ENCODE measurements at places on chromosomes 7 and 10.

DNA sequence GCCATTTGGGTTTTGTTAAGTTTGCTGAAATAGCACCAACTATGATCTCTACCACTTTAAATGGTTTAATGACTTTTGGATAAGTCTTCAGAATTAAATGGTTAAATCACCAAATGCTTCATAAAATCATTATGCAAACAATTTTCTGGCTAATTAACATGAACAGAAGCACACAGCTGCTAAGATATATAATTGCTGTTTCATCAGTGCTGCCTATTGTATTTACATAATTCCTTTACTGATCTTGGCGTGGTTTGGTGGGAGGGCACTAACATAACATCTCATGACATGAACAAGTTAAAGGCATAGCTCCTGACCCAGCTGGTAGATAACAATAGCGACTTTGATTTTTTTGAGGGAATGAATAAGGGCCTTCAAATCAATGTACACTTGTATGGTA is 94.1 kb downstream of the FZD1 start:
- DNase-seq: no peak

DNA sequence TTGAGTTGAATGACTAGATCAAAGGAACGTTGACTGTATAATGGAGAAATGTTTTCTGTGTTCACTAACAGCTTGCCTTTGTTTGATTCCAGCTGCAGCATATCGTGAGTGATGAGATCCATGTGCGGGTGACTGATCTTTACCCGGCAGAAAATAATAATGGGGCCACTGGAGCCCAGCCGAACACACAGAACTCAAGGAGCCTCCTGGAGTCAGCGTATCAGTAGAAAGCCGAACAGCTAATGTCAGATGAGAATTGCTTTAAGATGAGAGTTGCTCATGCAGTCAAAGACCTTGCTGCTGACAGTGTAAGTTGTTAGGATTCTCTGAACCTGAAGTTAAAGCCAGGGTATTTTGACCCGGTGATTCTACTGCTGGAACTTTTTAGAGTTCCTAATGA is 34.3 kb upstream of the MTPAP start:
- DNase-seq: no peak

DNA sequence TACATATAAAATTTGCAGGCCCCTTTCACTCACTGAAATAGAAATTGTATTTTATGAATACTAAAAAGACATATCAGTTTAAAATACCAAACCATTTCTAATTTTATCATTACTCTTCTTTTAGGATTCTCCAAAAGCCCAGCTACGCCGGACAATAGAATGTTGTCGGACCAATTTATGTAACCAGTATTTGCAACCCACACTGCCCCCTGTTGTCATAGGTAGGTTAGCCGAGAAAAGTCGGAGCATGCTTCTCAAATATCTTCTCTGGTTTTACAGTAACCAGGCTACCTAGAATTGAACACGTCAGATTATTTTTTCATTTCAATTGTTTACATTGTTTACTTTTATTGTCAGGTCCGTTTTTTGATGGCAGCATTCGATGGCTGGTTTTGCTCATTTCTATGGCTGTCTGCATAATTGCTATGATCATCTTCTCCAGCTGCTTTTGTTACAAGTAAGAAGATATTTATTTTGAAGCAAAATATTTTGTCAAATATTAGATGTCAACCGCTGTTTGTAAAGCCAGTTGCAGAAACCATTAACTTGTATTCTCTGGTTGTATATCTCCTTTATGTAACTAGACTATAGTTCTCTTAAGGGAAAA is 57.6 kb downstream of the MMRN2 start:
- DNase-seq: no peak

DNA sequence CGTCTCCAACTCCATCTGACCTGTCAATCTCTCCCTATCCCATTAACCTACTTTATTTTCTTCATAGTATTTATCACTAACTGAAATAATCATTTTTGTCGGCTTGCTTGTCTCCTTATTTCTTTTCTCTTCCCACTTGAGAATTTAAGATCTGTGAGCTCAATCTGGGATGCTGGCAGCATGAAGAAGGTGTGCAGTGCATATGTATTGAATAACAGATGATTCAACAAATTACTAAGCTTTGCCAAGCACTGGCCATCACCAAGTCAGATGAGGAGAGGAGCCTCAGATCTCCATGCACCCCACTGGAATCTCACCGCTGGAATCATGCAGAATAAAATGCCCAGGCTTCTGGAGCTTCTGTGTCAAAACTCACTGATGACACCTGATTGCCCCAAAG is 47.6 kb upstream of the PPP1R3C start:
- DNase-seq: no peak

DNA sequence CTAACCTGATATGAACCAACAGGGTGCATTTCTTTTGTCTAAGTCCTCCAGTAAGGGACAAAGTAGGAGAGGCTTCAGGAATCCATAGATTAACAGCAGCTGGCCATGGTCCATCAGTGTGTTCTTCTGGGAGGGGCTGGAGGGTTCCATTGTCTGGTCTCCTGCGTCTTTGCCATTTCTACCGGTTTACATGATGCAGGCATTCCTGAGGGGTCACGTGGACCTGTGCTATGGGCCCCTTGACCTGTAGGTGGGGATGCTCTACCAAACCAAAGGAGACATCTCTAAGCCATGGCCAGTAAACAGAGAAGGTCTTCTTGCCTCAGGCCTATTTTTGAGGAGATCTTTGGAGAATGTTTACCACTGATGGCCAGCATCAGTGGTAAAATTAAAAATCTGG is 28.7 kb upstream of the HABP2 start:
- peak; percentile 37 for DNase-seq

- DNase-seq: no peak
These were observed 107.0 kb upstream of the PARD3 start for GRCh38 chr10:34922138-34922537.

- no peak for DNase-seq
These were observed 30.4 kb downstream of the PRPF18 start for GRCh38 chr10:13617116-13617515.

- DNase-seq: no peak
These were observed 442 bp downstream of the ANKRD2 start for GRCh38 chr10:97573021-97573420.

- no peak for DNase-seq
These were observed 47.6 kb upstream of the TMEM72 start for GRCh38 chr10:44863344-44864047.

DNA sequence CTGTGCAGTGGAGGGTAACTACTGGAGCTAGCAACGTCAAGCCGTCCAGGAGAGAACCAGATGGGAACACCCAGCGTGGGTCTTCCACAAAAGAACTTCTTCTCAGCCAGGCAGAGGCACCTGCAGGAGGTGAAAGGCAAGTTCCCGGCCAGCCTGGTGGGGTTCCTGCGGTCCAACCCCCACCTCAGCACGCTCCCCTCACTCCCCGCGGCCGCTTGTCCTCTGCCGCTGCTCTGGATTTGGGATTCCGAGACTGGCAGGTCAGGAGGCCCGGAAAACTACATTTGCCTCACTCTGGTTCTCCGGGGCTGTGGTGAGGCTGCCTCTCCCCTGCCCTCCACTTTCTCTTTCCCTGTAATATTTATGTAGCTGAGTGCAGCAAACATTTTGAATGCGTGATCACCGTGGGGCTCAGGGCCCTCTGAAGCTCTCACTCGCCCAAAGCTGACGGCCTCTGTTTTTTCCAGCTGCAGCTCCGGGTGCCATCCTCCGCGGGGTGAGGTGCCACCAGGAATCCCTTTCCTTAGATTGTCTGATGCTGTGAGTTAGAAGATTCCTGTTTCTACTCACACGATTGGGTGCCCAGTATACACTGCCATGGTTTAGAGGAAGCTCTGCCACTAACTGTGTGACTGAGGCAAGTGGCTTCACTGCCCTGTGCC is 366.9 kb downstream of the DNAJB6 start:
- DNase-seq: peak; percentile 47

- no peak for DNase-seq
These were observed 54.7 kb downstream of the EMX2 start for GRCh38 chr10:117597216-117597615.

GRCh38 chr10:129770286-129770685 is 193.8 kb downstream of the EBF3 start:
- DNase-seq: no peak

DNA sequence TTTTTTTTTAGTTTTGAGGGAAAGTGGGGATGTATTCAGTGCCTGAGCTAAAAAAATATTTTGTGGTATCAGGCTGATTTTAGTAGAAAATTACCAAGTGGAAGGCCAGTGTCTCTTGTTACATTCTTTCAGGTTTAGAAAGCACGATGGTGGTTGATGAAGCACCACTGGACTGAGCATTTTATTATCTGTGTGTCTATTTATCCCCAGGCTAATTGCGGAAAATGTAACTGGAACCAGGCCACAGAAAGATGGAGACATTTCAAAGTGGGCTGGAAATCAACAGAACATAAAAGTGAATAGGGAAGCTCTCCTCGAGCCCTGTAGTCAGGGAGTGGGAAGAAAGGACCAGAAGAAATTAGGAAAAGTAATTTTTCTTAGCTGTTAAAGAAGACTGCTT is 261.0 kb downstream of the STK31 start:
- no peak for DNase-seq

- peak; percentile 58 for DNase-seq
These were observed 30.4 kb upstream of the RET start for GRCh38 chr10:43046288-43046991.

DNA sequence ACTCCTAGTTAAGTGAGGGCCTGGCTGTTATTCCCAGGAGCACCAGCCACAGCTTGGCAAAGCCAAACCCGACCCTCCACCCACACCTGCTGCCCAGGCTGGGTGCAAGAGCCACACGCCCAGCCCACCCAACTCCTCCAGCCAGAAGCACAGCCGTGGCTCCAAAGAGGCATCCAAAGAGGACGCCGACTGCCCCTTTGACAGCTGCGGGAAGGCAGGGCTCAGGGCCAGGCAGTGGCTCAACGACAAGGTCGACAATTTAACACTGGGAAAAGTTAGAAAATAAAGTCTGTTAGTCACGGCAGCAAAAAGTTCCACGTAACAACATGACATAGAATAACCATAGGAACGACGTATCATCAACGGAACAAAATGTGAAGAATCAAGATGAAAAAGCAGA is 54.3 kb downstream of the DPYSL4 start:
- DNase-seq: no peak

DNA sequence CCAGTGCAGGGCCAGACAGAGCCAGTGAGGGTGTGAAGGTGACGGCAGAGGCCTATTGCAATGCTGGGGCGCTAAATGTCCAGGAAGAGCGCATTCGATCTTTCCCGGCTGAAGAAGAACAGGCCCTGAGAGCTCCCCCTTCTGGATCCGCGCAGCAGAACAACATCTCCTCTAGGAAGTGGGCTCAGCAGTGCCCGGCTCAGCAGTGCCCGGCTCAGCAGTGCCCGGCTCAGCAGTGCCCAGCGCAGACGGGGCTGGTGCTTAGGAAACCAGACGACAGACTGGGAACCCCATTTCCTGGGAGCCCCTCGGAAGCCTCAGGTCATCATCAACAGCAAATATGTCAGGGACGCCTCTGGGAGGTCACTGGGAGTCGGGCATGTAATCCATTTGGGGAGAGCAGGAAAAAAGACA is 4.7 kb upstream of the NOS3 start:
- DNase-seq: no peak

GRCh38 chr7:16083931-16084330 is 337.4 kb downstream of the CRPPA start:
- DNase-seq: no peak

DNA sequence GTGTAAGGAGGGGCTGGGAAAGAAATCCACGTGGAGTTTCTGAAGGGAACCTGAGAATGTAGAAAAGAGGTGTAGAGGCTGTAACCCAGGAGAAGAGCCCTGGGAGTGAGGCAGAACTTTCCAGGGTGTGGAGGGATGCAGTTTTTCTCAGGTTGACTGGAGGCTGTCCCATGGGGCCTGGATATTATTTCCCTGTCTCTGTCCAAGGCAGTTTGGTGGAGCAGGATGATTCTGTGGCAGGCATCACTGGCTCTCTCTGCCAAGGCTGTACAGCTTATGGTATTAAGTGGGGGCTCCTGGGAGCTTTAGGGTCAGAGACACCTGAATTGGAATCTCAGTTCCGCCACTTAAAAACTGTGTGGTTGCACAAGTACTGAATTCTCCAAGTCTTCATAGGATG is 81.6 kb downstream of the CHN2 start:
- no peak for DNase-seq

- DNase-seq: no peak
These were observed 59.8 kb downstream of the RAMP3 start for GRCh38 chr7:45217358-45217757.

- no peak for DNase-seq
These were observed 8.2 kb upstream of the BLVRA start for GRCh38 chr7:43750016-43750887.

GRCh38 chr10:95840121-95840520 is 67.7 kb upstream of the CC2D2B start:
- no peak for DNase-seq

- no peak for DNase-seq
These were observed 93.1 kb downstream of the FZD1 start for GRCh38 chr7:91357379-91357778.

DNA sequence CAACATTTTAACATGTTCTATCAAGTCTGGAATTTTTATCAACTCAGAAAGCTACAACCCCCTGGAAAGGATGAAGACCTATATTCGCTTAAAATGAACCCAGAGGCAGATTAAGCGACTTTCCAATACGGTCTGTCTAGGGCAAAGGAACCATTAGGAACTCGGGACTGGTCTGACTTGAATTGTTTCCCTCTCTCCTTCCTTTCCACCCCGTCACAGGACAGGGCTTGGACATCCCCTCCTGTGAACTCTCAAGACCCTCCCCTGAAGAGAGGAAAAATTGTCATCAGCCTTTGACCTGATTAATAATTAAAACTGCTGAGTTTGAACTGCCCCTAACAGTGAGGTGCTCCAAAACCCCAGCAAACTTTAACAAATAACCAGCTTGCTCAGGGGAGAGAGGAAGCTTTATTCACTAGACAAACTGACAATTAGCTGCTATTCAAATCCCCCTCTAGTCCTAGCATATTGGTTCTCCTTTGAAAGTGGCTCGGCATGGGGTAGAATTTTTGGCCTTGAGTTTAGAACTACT is 22.6 kb upstream of the SLF2 start:
- no peak for DNase-seq

DNA sequence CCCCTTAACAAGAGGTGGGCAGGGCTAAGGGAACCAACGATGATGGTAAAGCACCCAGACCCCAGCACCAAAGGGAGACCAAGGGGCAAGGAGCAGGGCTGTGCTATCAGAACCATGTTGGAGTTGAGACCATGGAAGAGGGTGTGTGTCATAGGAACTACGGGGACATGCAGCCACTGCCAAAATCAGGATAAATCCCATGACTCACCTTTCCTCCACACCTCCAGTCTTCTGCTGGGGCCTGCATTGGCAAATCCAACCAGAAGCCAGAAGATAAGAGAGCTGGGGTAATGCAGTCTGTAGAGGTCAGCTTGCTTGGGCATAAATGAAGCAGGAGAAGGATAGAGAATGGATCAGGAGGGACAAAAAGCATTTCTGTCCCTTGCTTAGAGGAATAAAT is 42.7 kb upstream of the SMARCD3 start:
- DNase-seq: no peak

- no peak for DNase-seq
These were observed 149.6 kb downstream of the BUB3 start for GRCh38 chr10:123303581-123304337.

DNA sequence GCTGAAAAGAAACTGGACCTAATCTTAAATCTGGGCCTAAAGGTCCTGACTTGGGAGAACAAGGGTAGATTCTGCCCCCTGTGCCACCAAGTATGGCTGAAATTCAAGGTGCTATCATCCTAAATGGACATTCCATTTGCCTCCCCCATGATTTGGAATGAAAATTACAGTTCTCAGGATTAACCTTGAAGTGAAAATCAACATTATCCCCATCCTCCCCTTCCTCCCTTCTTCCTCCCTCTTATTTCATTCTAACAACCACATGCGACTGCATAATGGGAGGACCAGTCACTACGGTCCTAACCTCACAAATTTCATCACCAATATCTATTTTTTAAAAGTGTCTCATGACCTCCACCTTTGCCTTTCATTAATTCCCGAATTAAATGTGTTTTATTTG is 62.1 kb downstream of the SEMA3C start:
- no peak for DNase-seq
